Brain microvascular endothelial cell (primary cell): ENCODE measurements at places on chromosomes 6 and 20.

- no peak for DNase-seq
Measured at GRCh38 chr6:52739627-52740026, 23.6 kb downstream of the GSTA2 start.

GRCh38 chr6:52577022-52577777, at the start of gene TRAM2:
Gene TRAM2, minus strand, starts transcription at chr6:52577060. Its CDS starts 145 bp downstream, at chr6:52576915.
- DNase-seq: peak; percentile 56

DNA sequence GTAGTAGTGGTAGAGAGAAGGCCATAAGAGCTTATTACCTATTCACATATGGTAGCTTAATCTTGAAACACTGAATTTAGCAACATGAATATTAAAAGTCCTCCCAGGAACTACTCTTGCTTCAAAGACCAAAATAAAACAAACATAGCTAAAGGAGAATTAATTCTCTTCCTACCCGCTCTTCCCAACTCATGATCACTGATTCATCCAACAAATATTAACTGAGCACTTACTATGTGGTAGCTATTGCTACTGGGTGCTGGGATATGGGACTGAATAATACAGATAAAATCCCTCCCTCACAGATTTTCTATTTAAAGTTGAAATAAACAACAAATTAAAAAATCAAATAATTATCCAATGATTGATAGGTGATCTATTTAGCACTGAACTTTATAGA, 287.1 kb downstream of the BTBD9 start:
- peak; percentile 6 for DNase-seq

DNA sequence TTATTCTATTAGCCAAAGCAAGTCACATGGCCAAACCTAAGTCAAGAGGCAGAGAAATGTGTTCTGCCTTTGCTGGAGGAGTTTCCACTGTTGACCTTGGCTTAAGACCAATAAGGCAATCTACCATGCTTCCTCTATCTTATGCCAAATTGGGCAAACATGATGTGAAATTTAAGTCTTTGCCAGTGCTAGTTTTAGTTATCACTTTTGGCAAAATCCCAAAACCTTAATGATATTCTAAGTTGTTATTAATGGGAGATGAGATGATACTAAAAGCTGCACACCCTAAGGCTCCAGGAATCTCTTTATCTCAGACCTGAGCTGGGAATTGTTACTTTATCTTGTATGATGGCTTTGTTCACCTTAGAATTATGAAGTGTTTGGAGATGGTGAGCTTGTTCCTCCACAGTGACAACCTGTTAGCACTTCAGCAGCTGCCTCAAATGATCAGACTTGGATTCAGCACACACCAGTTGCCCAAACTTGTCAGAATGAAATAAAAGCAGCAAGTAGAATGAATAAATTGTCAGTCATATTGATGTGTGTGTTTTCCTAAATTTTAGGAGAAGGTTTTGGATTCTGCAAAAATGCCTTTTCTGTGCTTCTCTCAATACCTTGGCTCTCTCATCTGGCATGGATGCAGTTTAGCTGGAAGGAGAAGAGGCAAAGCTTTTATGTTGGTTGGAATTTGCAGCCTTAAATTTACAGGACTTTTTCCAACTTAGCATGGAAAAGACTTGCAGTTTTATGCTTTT, 49.3 kb downstream of the RIN2 start:
- DNase-seq: no peak

DNA sequence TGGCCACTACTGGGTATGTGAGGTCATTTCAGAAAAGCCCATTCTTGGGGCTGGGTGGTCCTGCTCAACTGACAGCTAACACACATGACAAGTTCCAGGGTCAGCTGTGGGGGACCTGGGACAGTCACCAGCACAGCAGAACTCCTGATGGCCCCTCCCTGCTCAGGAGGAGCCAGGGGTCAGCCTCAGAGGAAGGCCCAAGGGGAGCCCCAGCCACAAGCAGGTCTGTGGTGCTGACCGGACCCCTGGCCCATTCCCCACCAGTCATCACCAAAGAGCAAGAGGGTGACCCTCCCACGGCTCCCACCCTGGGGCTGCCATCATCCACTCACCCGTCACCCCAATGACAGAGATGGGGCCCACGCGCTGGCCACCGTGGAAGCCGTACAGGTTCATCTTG, 18.0 kb downstream of the CYP21A2 start:
- DNase-seq: no peak

- DNase-seq: no peak
Measured at GRCh38 chr20:16290358-16290757, 282.9 kb downstream of the KIF16B start.

GRCh38 chr20:64140956-64141355, 23.3 kb upstream of the MYT1 start:
- no peak for DNase-seq

DNA sequence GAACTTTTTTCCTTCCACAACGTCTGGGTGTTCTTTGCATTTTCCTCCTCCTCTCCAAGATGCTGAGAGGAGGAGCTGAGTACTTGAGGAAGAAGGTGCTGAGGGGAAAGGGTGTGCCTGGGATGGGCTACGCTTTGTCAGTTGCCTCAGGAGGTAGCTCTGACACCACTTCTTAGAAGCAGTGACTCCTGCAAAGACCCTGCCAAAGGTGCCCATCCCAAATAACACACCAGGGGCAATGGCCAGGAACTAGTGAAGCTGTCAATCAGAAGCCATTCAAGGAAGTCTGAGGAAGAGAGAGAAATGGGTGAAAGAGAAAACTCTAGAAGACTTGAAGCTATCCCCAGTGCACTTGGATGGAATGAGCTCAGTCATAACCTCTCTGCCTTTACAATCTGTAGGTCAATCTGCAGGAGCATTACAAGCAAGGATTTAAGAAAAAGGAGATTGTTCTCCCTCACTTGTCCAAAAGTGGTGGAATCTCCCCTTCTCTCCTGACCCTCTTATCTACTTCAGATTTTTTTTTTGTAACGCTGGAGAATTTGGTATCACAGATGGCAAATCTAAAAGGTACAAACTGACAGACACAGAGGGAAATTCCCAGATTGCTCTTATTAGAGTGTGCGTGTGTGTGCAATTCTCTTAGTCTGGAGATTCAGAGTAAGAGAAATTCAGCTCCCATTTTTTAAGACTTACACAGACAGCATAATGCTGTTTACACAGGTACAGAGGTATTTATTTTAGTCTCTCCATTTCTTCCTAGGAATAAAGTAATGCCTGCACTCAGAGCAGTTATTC, 242.6 kb downstream of the GMPR start:
- no peak for DNase-seq

- no peak for DNase-seq
Measured at GRCh38 chr20:59650418-59650817, 46.1 kb downstream of the PHACTR3 start.

- DNase-seq: no peak
Measured at GRCh38 chr6:122804962-122805485, 16.0 kb downstream of the SMPDL3A start.

DNA sequence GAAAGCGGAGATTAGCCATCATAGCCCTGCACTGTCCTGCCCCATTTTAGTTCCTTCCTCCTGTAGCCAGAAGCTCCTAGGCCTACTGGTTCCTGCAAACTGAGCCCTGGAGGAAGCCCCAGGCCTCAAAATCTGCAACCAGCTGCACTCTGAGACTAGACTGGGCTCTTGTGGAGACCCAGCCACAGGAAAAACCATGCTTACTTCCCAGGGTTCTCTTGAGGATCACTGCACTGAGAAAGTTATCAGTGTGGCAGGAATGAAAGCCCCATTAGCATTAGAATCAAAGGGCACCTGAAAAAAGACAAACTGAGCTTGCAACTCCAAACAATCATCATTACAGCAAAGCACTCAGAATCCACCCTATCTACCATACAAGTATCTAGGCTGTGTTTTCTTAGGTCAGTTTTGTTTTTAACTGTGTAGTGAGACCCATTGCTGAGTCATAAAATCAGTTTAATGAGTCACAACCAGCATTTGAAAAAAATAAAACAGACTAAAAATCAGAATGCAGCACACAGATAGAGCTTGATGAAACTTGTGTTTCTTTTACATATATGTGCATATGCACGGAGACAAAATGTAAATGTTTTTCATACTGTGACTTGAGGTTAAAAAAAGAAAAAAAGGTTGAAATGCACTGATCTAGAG, 91.0 kb downstream of the UNC5CL start:
- DNase-seq: peak; percentile 9

- DNase-seq: no peak
Measured at GRCh38 chr6:39203436-39204159, 25.7 kb downstream of the KCNK5 start.

DNA sequence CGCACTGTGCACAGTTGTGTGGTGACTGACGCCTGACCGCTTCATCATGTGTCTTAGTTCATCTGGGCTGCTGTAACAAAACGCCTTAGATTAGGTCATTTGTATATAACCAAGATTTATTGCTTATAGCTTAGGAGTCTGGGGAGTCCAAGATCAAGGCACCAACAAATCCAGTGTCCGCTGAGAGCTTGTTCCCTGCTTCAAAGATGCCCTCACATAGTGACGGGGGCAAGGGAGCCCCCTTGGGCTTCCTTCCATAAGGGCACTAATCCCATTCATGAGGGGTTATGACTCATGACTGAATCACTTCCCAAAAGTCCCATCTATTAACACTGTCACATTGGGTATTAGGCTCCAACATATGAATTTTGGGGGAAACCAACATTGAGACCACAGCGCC, 34.6 kb downstream of the CYP24A1 start:
- no peak for DNase-seq

DNA sequence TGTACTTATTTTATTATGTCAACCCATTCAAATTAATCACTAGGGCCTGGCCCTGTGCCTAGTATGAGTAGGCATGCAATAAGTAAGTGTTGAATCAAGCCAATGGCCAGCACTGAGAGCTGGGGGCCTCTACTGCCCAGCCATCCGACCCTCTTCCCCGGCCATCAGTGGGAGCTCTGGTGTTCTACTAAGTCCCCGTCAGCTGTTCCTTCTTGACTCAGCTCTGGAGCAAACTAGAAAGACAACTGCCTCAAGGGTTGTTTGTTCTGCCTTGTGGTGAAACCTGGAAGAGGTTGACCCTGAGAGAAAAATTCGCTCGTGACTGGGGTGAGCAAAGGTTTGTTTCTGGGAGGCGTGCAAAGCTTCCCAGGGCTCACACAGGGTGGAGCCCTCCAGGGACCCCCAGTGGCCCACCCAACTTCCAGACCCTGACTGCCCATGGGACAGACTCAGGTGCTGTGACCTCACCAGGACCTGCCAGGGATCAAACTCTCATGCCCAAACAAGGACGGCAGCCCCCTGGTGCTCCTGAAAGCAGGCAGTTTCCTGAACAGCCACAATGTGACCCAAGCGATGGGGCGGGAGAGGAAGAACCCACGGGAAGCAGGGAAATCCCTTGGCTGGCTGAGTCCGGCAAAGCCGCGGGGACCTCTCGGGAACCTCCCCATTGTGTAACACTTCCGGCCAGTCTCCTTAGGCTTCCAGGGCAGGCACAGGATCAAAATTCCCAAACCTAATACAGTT, 50.4 kb downstream of the BANF2 start:
- DNase-seq: peak; percentile 53

DNA sequence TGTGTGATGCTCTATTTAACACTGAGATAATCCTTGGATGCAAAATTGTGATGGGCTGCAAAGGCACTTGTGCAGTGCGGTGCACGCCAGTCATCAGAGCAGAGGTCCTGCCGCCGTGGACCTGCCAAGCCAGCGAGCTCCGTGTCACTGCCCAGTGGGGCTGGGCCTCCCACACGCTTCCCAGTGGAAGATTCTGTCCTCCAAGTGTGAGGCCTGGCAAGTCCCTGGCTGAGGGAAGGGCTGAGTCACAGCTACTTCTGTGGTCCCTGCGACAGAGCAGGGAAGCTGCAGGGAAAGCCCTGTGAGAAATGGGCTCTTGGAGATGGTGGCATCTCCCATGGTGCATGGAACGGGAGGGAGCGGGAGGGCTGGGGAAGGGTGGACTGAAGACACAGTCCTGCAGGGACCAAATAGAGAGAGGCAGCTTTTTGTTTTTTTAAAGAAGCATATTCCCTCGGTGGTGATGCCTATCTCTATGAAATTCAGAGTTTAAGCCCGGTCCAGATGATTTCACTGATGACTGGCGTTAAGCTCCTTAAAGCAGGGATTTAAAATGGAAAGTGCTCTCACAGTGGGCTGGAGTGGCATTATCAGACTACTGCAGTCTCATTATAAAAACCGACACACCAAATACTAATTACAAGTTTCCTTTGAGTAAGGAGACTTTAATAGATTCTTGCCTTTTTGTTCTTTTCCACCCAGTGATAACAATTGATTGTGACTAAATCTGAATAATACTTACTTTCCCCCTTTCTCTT, 413.7 kb downstream of the QKI start:
- DNase-seq: no peak

DNA sequence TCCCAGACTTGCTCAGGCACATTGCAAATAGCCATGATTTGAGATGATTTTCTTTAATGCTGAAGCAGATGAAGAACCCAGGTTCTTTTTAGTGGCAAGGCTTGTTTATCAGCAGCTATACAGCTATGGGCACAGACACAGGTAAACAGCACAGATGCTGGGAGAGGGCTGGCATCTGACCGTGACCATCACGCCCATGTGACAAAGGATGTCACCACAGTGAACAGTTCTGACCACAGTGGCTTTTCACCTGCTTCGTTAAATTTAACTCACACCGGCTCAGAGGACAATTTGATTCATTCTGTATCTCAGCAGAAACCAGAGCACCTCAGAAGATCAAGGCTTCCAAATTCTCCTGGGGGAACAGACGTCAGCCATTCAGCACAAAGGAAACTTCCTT, 142.6 kb downstream of the CDH26 start:
- DNase-seq: no peak

DNA sequence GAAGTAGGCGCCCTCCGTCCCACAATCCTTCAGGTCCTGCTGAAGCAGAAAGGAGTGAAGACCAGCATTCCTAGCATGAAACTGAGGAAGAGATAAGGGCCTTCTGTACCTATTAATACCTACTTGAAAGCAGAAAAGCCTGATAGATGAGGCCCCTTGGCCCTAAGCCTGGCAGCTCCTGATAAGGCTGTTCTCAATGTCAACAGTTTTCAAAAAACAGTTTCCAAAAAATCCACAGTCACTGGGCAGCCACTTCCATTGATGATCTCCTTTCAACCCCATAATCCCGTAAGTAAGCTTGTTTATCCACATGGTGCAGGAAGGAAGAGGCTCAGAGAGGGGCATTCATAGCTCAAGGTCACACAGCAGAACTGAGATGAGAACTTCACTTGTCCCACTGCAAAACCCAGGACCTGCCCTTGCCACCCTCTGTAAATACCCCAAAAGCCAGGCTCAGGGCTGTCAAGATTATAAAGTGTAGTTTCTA, 2.8 kb upstream of the E2F1 start:
- no peak for DNase-seq

DNA sequence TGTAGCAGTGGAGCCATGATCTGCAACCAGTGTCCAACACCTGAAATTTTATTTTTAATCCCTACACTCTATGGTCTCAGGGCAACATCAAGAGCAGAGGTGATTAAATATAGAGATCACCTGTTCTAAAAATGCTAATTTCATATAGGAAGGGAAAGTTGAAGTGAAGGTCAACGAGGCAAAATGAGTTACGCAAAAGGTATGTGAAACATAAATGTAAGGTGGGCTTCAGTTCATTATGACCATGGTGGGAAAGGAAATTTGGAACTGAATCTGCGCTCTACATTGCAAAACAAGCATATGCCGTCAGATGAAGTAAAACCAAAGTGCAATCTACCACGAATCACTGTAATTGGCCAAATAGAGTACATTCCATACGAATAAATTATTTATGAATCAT, 35.2 kb upstream of the STMND1 start:
- no peak for DNase-seq

GRCh38 chr6:15264902-15265761, 19.3 kb downstream of the JARID2 start:
- no peak for DNase-seq

- DNase-seq: peak; percentile 69
Measured at GRCh38 chr6:27532820-27533538, 60.1 kb upstream of the ZNF184 start.

GRCh38 chr20:58984691-58985090, 3.6 kb downstream of the NELFCD start:
- no peak for DNase-seq

GRCh38 chr6:7254980-7255835, 57.8 kb downstream of the SSR1 start:
- no peak for DNase-seq
